Cerebellar cortex (tissue), 1 donor: ENCODE measurements at places on chromosomes 1 and 21.

- no peak for DNase-seq
Observed at GRCh38 chr1:116335850-116336624, 37.0 kb upstream of the ATP1A1 start.

DNA sequence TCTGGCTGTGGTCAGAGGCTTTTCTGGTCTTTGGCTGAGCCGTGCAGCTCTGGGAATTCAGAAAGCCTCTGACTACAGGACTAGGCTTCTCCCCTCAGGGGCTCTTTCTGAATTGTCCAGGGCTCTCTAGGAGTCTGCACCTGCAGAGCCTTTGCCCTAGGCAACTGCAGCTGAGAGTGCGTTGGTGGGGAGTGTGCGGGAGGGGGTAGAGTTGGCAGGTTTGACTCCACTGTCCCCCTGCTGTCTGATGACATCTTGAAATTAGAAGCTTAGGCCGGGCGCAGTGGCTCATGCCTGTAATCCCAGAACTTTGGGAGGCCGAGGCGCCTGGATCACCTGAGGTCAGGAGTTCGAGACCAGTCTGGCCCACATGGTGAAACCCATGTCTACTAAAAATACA is 32.9 kb downstream of the KIAA1614 start:
- no peak for DNase-seq

GRCh38 chr1:201888282-201889089 is at the start of gene SHISA4:
Gene SHISA4, plus strand, starts transcription at chr1:201888898. Its CDS starts 97 bp downstream, at chr1:201888995.
- DNase-seq: peak; percentile 88

DNA sequence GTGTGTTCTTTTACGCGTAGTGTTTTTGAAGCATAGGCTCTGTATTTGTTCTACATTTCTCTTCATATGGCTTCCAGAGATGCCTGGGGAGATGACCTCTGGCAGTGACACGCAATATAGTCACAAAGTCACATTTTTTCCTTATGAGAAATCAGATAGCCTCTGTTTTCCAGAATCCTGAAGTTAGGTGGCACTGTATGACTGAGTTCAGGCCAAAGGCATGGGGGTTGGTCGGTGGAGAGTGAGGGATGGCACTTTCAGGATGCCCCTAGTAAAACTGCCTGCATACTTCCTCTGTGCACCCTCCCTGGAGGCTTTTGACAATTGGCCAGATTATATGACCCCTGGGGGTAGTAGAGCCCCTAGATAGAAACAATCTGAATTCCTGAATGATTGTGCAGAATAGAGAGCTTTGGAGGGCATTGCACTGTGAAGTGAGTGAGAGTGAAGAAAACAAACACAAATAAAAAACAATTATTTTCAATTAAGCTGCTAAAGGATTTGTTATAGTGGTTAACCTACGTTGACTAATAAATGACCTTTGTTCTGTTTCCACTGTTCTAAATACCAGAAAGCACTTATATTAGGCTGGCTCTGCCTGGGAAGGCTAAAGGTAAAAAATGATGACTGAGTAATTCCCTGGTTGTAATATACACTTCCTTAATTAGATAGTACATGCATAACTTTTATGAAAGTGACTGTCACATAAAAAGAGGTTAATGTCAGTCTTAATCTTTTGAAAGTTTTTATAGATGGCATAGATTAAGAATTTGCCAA is 1660.8 kb downstream of the PLA2G4A start:
- no peak for DNase-seq

DNA sequence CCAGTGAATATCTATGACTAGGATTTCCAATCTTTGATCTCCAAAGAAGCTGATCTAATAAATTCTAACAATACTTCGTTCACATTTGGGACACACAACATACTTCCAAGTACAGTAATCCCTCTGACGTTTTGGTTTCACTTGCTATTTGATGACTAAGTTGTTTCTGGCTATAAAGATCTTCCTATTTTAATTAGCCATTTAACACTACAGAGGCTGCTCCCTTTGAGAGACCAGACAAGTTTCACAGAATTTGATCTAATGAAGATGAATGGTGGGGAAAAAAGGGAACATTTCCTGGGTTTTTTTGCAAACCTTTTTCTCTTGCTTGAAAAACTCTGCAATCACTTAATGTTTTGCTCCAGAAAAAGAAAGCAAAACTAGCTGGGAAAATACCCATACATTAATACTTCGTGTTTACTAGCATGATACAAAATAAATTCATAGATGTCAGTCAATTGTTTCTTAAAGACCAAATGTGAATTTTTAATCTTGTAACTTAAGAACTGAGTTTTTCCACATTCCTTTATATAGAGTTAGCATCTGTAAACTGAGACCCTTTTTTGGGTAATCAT is 28.0 kb upstream of the GLIS1 start:
- no peak for DNase-seq

- DNase-seq: no peak
Observed at GRCh38 chr1:233268389-233269022, 27.0 kb downstream of the PCNX2 start.

GRCh38 chr1:156640842-156641706 is 843 bp upstream of the BCAN start:
- no peak for DNase-seq

DNA sequence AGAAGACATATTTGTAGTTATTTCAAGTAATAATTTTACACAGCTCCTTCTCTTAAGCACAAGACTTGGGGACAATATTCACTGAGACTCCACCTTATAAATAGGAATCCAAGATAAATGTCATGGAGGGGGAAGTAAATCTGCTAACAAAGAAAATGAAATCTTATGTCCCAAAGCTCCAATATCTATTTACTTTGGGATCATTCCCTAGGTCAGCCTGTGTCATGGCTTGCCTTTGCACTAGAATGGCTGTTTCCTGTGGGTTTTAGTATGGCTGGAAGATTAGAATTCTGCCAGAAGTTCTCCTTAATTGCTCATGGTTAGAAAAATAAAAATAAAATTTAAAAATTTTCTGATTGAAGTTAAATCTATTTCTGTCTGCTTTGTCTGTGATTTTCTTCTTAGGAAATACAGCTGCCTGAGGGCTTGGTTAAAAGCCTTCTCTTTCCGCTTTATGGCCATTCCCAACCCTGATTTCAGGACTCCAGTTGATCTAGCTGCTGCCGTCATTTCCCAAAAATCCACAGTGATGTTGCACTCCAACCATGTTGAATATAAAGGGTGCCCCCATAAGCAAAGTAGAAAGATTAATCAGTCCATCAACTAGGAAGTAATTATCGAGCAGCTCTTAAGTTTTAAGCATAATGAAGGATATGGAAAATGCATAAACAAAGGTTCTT is 326.4 kb upstream of the LYPLAL1 start:
- no peak for DNase-seq

GRCh38 chr21:41926117-41926806 is 27.6 kb downstream of the C2CD2 start:
- DNase-seq: no peak

DNA sequence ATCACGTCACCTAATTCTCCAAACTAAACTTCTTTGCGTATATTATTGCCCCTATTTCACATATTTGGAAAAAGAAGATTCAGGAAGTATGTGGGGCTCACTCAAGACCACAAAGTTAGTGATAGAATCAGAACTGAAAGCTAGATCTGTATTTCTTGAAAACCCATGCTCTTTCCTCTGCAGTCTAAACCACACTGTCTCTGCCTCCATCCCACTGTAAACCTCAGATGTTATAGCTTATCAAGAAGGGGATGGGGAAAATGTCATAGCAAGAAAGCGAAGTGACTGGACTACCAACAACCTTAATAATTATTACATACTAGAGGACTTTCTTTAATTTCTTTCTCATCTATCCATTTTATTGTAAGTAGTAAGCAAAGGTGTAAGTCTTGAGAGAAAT is 257.7 kb upstream of the SGIP1 start:
- DNase-seq: no peak

DNA sequence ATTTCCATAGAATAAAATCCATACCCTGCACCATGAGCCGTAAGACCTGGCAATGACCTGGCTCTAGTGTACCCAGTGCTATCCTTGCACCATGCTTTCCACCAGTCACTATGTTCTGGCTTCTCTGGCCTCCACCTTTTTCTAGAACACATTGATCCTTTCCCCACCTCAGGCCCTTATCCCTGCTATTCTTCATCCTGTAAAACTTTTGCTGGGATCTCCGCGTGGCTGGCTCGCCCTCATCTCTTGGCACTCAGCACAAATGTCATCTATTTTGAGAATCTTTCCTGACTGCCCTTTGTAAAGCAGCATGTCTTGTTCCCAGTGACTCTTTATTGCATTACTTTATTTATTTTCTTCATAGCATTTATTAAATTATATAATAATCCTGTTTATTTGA is 169.8 kb upstream of the B3GALT2 start:
- DNase-seq: no peak

GRCh38 chr21:34889320-34889675 is 159.8 kb downstream of the RUNX1 start:
- DNase-seq: no peak

- DNase-seq: no peak
Observed at GRCh38 chr1:237972186-237972585, 81.5 kb upstream of the ZP4 start.

DNA sequence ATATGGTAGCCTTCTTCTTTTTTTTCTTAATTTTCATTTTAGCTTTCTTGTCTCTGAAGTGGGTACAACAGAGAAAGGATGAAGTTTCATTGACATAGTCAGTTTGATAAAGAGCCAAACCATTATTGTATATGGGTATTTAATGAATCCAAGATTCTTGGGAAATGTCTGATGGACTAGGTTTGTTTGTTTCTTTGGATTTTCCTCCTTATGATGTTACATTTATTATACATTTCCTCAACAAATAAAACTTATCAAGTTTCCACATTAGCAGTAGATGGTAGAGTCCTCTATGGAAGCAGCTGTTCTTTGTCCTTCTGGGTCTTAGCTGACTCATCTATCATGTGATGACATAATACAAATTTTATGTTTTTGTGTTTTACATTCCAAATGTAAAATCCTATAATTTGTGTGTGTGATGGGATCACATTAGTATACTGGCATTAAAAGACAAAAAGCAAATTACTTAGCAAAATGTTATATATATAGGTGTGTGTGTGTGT is 6.0 kb downstream of the COL24A1 start:
- DNase-seq: no peak

DNA sequence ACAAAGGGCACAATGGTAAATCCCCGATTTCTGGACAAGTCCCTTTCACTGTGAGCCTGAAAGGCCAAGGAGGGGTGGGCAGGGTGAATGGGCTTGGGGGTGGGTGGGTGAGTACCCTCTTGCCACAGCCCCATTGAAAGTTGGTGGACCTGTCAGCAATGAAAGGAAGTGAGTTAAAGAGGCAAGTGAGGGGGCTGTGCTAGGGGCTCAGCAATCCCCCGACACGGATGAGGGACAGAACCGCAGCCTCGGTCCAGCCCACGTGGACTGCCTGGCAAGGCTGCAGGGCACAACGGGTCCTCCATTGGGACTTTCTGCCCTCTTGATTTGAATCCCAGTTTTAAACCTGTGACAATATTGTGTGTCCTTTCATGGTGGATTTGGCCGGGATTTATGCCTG is 255.3 kb downstream of the FOXD2 start:
- no peak for DNase-seq

- peak; percentile 27 for DNase-seq
Observed at GRCh38 chr1:21613072-21613867, 55.9 kb downstream of the RAP1GAP start.

GRCh38 chr21:26918323-26919079 is 48.4 kb downstream of the ADAMTS5 start:
- no peak for DNase-seq

DNA sequence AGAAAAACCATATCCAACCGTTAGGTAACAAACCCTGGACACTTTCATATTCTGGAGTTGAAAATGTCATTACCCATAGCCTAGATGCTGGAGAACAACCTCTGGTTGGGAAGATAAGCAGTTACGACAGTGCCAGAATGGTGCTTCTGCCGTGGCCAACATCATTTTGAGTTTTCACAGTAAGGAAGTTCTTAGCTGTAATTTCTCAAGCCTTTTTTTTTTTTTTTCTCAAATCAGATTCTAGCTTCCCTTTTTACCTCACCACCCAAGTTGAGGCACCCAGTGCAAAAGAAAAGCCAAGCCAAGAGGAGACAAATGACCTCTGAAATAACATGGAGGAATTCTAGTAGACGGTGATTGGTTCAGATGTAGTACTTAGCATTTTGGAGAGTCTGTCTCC is 21.8 kb downstream of the PPT1 start:
- DNase-seq: no peak

GRCh38 chr1:160007577-160008200 is 24.1 kb downstream of the PIGM start:
- DNase-seq: peak; percentile 54

- no peak for DNase-seq
Observed at GRCh38 chr1:11948822-11949458, 14.4 kb downstream of the PLOD1 start.

DNA sequence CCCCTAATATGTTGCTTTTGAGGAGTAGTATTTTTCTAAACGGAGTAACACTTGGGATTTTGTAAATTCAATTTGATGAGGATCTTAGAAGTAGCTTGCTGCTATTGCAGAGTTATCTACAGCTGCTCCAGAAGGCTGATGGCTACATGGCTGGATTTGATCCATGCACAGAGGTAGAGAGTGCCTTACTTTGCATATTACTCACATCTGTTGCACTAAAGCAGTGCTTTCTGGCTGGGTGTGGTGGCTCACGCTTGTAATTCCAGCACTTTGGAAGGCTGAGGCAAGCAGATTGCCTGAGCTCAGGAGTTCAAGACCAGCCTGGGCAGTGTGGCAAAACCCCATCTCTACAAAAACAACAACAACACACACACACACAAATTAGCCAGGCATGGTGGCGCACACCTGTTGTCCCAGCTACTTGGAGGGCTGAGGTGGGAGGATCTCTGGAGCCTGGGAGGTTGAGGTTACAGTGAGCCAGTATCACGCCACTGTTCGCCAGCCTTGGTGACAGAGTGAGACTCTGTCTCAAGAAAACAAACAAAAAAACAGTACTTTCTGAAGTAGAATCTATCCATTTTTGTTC is 24.6 kb downstream of the RALGPS2 start:
- no peak for DNase-seq

DNA sequence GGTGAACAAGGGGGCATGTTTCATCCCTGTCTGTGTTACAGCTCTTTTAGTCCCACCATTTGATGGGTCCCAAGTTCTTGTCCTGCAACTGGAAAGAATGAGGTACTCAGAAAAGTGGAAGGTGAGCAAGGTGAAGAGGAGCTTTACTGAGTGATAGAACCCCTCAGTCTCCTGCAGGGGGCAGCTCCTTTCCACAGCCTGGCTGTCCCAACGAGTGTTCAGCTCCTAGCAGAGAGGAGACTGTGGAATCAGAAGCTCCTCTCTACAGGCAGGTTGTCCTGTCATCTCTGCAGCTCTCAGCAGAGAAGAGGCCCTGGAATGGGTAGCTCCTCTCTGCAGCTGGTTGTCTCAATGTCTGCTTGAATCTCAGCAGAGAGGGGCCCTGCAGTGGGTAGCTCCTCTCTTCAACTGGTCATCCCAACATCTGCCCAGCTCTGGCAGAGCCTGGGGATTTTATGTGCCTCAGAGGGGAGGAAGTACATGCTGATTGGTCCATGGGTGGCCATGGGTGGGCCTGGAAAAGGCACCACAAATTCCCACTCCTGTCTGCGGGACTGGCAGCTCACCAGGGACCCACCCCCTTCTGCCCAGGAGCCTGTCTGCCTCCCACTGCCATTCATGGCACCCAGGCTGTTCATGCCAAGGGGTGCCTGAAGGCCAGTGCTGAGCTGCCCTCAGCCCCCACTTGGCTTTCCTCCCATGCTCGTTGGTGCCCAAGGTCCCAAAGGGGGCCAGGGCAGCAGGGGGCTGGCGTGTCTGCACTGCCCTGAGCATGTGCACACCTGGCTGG is 25.7 kb downstream of the LDLRAD1 start:
- DNase-seq: peak; percentile 42

- DNase-seq: no peak
Observed at GRCh38 chr1:6599141-6599975, 3.3 kb downstream of the KLHL21 start.

GRCh38 chr1:194846488-194846887 is 1660.1 kb upstream of the B3GALT2 start:
- DNase-seq: no peak

GRCh38 chr21:45724345-45724961 is 80.9 kb downstream of the PCBP3 start:
- peak; percentile 58 for DNase-seq
